ENCODE measurements at places on chromosomes 7 and 10. TPM values are rescaled to one million over a fixed set of nuclear protein-coding genes. Genes with fewer than 3 reads are reported as not detected.

- no peak for DNase-seq
Measured at GRCh38 chr7:19437446-19437845, 271.4 kb downstream of the POLR1F start.

Gene TRIM74
- total RNA-seq = 3.3 TPM

DNA sequence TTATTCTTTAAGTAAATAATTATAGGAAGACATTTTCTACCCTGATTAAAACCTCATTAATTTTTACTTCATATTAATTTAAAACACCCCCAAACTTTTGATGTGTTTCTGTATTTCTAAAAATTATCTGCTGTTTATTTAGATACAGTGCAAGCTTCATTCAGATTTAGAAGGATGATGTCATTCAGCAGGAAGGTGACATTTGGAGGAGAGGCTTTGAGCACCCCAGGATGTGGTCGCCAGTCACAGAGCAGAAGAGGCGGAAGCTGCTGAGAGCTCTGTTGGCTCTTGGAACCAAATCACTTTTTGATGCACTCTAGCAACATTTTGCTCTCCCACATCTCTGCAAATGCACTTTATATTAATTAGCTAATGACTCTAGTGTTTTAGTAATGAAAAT lies 233.9 kb upstream of the CACNA2D1 start:
- peak; percentile 79 for DNase-seq

DNA sequence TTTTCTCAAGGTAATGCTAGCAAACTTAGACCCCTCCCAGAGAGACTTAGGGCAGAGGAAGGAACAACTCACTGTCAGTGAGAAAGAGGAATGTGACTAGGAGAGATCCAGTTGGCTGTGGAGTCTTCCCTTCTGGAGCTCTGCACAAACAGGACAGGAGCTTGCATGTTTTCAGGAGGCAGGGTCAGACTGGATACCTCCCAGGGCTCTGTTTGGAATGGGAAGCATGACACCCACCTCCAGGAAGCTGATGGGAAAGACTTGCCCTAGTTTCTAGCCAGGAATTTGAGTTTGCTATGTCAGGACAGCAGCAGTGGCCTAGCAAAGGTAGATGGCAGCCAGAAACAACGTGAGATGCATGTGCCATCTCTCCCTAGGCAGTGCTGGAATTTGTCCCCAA lies 40.6 kb downstream of the GHRHR start:
- DNase-seq = no peak

GRCh38 chr7:129779602-129780256 lies 168.2 kb downstream of the NRF1 start:
- no peak for DNase-seq

DNA sequence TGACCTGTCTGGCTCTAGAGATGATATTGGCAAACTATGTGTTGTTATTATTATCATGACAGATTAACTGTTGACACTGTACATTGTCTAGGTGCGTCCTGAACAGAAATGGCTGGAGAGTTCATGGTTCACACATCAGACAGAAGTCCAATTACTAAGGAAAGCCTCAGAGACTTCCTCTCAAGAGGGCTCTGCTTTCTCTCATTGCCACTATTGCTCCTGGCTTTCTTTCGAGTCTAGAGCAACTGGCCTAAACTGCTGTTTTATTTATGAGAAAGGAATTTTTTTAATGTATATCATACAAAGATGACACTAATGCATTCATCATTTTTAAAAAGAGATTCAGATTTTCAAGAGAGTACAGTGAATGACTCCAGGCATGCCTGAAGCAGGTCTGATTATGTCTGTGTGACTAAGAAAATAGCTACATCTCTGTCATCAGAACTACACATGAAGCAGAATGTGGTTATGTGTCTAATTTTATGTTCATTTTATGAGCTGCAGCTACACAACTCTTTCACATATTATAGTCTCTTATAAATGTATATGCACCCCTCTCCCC lies 30.4 kb downstream of the NRCAM start:
- no peak for DNase-seq

Gene NEUROG3
- not detected for total RNA-seq

- no peak for DNase-seq
Measured at GRCh38 chr10:81135851-81136250, 598.1 kb downstream of the SH2D4B start.

DNA sequence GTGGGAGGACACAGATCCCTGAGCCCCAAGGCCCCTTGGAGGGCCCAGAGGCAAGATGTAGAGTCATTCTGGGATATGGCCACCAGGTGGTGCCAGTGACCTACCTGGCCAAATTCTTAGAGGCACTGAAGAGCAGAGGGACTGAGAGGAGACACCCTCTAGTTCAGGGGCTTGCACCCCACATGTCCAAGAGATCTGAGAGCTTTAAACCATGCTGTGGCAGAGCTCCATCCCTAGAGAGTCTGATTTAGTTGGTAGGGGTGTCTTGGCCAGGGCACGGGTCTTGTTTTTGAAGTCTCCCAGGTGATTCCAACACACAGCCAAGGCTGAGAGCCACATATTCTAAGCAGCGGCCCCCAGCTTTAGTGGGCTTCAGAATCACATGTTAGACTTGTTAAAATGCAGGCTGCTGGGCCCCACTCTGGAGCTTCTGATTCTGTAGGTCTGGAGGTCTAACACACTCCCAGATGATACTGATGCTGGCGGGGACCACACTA lies 52.5 kb downstream of the PRF1 start:
- DNase-seq = peak; percentile 68

GRCh38 chr10:110138197-110138812 lies 69.1 kb upstream of the MXI1 start:
- peak; percentile 81 for DNase-seq

- no peak for DNase-seq
Measured at GRCh38 chr10:113497198-113497597, 55.7 kb upstream of the HABP2 start.

DNA sequence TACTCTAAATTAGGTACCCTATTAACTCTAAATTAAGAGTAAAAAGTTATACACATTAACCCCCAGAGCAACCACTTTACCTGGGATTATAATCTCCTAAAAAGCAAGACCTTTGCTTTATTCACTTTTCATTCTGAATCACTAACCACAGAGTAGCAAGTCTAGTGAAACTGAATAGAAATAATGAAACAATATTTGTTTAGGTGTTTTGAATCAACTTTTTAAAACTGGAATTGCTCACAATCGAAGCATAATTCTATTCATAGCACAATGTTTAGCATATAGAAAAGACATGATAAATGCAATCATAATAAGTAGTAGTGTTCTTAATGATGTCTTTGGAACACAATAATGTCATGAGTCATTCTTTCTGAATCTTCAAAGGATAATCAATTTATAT lies 37.0 kb upstream of the CASD1 start:
- DNase-seq = no peak

DNA sequence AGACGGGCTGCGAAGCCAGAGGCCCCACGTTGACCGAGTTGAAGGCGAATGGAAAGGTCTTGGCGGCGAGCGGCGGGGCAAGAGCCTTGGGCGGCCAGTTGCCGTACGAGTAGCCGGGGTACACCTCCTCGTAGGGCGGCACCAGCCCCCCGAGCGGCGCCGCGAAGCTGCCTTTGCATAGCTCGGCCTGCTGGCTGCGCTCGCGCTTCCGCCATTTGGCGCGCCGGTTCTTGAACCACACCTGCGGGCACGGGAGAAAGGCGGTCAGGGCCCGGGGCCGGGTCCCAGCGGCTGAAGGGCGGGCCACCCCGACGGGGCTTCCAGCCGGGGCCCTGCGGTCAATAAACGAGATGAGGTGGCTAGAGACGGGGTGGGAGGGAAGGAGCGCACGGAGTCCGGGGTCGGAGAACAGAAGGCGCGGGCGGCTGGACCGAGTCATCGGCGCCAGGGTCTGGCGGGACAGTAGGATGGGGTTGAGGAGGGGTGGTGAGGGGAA lies 4.8 kb downstream of the ELOVL3 start:
- DNase-seq = peak; percentile 63

Gene JCAD
- total RNA-seq = 0.05 TPM

DNA sequence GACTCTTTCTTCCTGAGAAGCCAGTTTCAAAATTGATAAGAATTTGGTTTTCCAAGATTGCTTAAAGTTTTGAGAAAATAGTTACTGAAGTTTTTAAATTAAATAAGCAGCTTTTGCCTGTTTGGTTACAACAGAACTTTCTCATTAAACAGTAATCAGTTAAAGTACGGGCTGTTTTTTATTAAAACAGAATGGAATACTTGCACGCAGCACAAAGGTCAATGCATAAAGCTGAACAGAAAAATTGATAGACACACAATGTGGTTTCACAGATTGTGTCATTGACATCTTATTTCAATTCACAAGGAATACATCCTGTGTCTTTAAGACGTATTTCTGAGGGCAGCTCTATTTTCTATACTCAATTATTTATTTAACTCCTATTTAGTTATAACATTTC lies 192.2 kb downstream of the PRKG1 start:
- no peak for DNase-seq

Gene NPSR1
- total RNA-seq = not detected

Gene TMEM273
- 7.9 TPM for total RNA-seq

DNA sequence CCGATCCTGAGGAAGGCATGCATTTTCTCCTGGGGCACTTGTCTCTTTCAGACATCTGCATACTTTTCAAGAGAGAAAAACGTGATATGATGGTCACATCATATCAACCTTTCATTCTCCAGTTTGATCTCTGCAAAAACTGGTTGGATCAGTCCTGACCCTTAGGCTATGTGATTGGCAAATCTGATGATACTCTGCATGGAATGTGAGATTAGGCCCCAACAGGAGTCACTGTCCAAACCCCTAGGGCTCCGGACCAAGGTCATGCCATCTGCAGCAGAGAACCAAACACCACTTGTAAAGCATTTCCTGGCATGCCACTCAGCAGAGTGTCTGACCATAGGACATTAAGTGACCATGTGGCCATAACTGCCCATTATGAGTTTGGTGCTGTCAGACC lies 8.6 kb downstream of the GCK start:
- DNase-seq = no peak

GRCh38 chr10:124740369-124741280 lies 3.6 kb downstream of the FAM53B start:
- no peak for DNase-seq

DNA sequence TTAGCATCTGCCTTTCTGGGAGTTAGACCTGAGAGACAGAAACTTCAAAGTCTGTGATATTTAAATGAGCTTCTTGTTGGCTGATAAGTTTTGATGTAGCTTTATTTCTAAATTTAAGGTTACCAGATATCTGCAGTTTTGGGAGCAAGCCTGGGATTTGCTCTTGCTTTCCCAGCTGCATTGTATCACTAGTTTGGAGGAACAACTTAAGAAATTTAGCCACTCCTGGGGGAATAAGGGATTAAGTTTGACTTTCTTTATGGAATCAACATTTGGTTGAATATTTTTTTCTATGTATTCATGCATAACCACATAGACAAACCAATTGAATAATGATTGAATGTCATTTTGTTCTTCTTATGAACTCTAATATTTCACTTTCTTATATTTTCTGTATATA lies 178.6 kb downstream of the POLR1F start:
- no peak for DNase-seq
